Inflammatory macrophage (primary cell): ENCODE measurements at places on chromosomes 1 and 21.

DNA sequence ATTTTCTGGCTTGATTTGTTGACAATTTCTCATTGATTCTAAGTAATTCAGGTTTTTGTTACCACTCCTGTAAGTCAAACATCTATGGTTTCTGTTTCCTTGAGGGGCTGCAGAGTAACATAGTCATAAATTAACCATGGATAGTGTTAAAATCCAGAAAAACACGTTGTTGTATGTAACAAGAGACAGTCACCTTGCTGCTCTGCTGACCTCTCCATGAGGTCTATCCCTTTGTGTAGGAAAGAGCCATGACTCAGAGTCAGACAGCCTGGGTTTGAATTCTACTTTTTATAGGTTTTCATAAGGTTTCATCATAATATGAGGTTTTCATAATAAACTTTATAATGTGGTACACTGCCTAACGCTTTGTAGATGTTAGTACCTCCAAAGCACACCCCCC lies 27.6 kb upstream of the NBL1 start:
- DNase-seq, result no peak

DNA sequence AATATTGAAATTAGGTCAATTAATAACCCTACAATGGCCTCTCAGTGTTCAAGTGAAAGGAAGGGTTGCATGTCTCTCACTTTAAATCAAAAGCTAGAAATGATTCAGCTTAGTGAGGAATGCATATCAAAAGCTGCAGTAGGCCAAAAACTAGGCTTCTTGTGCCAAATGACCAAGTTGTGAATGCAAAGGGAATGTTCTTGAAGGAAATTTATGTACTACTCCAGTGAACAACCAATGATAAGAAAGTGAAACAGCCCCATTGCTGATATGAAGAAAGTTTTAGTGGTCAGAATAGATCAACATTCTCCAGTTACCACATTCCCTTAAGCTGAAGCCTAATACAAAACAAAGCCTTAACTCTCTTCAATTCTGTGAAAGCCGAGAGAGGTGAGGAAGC lies 10.0 kb downstream of the MAEL start:
- DNase-seq, result no peak

- no peak for DNase-seq
Measured at GRCh38 chr21:32137266-32137665, 141.6 kb downstream of the MIS18A start.

DNA sequence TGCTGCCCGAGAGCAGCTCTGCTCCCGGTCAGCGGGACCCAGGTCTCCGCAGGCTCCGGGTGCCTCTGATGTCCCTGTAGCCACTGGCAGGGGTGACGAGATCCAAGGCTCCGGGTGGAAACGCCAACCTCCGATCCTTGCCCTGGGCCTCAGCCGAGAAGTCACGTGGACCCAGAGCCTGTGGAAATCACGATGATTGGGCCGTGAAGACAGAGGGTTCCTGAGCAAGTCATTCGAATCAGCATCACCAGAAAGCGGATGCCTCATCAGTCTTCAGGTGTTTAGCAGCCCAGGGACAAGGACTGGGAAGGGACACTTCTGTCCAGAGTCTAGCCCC lies 12.5 kb downstream of the LRRC3 start:
- no peak for DNase-seq

DNA sequence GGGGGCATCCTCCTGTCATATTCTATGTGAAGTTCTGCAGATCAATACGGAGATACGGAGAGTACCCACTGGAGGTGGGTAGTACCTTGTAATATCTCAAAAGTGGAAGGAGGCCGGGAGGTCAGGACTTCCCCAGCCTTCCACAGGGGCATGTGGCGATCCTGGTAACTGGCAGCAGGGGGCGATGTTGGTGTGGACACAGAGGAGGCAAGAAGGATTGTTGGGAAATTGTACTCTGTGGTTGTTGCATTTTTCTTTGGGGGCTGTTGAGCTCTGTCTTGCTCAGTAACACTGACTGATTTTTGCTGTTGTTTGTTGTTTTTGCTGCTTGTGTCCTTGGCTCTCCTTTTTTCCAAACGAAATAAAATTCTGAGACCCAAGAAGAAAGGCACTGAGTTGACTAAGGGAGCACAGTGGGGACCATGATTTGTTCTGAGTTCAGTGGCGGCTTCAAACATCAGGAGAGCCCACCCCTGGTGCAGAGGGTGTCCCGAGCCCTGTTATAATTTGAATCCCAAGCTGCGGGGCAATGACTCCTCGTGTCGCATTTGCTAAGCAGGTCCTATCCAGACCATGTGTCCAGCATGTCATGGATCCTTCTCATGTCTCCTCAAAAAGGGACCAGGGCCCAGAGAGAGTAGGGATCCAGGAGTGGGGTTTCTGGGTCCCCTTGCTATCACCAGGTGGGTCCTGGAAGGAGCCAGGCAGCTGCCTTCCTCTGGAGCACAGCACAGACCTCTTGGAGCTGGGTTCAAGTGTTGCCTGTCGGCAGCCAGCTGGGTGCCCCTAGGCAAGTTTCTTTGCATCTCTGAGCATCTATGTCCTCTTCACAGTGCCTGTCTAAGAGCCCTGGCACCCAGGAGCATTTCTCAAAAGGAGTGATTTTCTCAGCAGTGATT lies 22.8 kb downstream of the LHX4 start:
- peak; percentile 87 for DNase-seq

- no peak for DNase-seq
Measured at GRCh38 chr1:232274236-232274855, 355.6 kb downstream of the SIPA1L2 start.

- peak; percentile 26 for DNase-seq
Measured at GRCh38 chr1:78052685-78053405, 7.1 kb downstream of the GIPC2 start.

- DNase-seq, result no peak
Measured at GRCh38 chr1:46175243-46175642, 356 bp downstream of the TSPAN1 start.

- DNase-seq, result no peak
Measured at GRCh38 chr1:67572594-67573221, 112.3 kb upstream of the GADD45A start.

DNA sequence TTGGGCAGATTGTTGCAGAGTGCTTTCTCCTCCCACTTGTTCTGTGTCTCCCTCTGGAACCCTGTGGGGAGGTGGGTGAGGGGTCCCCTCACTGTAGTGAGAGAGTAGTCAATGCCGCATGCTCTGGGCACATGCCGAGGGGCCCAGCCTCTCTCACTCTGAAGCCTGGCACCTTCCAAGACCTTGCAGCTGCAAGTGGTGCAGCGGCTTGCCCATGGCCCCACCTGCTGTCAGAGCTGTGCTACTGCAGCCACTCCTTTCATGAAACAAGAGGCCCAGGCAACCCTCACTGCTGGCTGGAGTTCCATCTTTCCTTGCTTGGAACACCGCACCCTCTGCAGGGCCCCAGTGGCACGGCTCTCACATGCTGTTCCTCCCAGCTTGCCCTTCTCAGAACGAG lies 58.4 kb upstream of the COL6A1 start:
- DNase-seq, result peak; percentile 56

GRCh38 chr1:113898241-113898814 lies 6.3 kb downstream of the AP4B1 start:
- DNase-seq, result peak; percentile 23

- no peak for DNase-seq
Measured at GRCh38 chr1:172446547-172446946, 2.7 kb upstream of the PIGC start.

DNA sequence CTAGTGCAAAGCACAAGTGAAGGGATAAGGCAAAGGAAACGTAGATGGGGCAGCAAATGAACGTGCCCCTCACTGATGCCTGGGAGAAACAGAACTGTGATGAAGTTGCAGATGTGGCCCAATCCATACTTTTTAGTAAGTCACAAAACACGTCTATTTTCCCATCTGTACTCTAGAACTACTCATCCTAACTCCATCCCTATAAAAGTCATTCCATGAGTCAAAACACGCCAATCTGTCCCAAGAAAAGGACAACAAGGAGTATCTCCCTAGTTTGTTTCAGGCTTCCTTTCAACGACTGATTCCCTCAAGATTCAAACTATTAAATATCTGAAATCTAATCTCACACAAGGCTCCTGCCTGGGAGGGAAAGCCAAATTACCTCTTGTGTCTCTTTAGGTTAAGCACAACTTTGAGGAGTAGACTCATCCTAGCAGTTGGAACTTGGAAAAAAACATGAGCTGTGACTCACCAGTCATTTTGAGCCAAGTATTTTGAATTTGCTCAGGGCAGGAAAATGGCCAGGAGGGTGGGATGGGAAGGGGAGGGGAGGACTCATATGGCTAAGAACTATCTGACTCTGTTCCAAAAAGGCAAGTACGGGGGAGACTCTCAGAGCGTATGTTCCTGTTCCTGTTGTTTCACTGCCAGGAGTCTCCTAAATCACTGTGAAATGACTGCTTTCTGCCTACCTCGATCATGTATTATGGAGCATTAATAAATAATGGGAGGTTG lies 214.5 kb upstream of the CAMK1G start:
- DNase-seq, result no peak

DNA sequence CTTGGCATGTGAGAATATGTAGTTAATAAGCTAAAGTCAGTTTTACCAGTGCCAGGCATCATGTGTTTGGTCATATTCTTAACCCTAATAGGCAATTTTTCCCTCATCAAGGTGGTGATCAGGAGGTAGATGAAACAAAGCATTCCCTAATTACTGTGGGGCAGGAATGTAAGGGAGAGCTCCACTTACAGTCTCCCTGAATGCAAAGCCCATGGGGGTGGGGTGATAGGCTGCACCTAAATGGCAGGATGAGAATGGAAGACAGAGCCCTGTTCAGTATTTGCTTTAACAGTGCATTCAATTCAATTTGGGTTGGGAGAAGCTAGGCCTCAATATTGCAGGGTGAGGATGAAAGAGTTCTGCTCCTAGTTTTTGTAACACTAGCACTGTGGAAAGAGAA lies 23.4 kb downstream of the ZNF678 start:
- no peak for DNase-seq

DNA sequence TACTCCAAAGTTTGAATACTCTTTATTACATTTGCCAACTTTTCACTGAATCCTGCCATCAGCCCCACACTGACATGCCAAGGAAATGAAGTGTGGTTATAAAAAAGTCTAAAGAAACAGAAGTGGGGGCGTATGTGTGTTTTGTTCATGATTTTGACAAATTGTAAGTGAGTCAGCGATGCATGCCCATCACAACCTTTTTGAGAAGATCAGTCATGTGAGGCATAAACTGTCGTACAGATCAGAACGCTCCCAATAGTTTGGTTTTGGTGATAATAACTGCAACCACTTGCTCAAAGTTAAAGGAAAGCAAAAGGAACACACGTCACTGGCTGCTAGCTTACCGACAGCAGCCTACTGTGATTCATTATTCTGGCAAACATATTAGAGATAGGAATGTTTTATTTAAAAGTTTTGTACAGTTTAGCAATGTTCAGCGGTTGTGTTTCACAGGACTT lies 95.6 kb downstream of the RGS2 start:
- DNase-seq, result peak; percentile 86

DNA sequence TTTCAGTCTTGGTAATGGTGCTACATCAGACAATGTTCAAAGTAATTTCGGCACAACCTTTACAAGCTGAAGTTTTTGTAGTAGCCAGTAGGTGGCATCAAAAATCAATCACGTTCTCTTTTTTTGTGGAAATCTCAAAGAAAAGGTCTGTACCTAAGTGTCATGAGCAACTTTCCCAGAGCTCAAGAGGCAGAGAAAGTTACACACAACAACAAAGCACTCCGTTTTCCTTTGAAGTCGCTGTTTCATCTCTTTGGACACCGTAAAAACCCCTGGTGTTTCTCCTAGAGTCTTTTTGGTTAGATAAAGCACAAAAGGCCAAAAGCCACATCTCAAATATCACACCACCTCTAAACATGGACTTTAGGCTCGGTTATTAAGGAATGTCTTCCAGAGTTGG lies 131.6 kb downstream of the LHX8 start:
- DNase-seq, result peak; percentile 28

DNA sequence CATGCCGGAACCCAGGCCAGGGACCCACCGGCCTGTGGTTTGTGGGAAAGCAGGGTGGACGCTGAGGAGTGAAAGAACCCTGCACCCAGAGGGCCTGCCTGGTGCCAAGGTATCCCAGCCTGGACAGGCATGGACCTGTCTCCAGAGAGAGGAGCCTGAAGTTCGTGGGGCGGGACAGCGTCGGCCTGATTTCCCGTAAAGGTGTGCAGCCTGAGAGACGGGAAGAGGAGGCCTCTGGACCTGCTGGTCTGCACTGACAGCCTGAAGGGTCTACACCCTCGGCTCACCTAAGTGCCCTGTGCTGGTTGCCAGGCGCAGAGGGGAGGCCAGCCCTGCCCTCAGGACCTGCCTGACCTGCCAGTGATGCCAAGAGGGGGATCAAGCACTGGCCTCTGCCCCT lies 18.5 kb downstream of the CSF1 start:
- DNase-seq, result peak; percentile 21

GRCh38 chr1:161956097-161956496 lies 67.6 kb downstream of the OLFML2B start:
- DNase-seq, result no peak

DNA sequence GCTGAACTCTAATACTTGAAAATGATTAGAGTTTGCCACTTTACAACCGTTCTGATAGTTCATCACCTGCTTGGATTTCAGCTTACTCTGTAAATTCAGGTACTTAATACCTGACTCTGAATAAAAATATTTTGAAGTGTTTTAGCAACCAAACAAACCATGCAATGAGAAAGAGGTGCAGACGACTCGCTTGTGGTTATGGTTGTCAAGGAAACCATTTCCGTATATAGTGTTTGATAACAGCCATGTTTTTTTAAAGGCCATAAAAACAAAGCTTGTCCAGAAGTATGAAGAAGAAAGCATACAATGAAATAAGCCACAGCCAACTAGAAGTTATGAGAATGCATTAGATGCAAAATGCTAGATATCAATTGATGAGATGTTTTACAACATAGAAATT lies 167.2 kb upstream of the HMCN1 start:
- peak; percentile 19 for DNase-seq

- no peak for DNase-seq
Measured at GRCh38 chr1:110012100-110012780, 22.2 kb upstream of the STRIP1 start.
